NCI-H526 (cell line): ENCODE measurements at places on chromosomes 2 and 18.
A peak's percentile ranks its signal among the peaks of the same experiment; 100 is the strongest.

GRCh38 chr2:42049221-42050009 lies 1.6 kb downstream of the PKDCC start:
- no peak for DNase-seq

DNA sequence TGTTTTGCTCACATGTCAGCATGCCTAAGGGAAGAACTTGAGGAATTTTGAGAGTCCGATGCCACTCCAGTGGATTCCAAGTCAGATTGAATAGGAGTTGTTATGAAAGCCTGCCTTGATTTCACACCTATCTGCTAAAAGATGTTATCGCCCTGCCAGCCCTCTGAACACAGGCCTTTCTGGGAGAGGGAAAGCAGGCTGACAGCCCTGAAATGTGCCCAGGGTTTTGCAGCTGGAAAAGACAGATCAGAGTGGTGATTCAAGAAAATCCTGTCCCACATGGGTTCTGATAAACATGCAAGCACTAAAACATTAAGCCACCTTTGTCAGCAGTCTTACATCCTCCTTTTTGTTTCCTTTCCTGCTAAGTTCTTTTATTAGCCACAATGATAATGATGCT lies 1752.9 kb upstream of the CELF4 start:
- no peak for DNase-seq

DNA sequence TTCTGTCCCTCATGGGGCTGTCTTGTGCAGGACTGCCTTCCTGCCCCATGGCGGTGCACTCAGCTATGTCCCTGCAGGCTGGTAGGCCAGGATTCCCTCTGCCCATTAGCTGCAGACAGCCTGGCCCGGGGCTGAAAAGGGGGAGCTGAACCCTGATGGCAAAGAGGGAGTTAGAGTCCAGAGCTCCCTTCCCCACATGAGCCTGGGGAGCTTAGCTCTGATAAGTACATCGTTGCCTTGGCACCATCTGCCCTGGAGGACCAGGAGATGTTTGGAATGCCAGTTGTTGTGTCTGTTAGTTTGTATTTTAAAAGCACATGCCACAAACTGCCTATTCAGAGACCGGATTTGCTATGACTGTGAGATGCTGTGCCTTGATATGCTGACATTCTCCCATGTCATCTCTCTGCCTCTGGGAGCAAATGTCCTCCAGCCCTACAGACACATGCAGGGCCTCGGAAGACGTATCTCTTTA lies 65.1 kb upstream of the AFF3 start:
- no peak for DNase-seq

GRCh38 chr2:20446255-20446916 lies 488 bp upstream of the RHOB start:
- no peak for DNase-seq

DNA sequence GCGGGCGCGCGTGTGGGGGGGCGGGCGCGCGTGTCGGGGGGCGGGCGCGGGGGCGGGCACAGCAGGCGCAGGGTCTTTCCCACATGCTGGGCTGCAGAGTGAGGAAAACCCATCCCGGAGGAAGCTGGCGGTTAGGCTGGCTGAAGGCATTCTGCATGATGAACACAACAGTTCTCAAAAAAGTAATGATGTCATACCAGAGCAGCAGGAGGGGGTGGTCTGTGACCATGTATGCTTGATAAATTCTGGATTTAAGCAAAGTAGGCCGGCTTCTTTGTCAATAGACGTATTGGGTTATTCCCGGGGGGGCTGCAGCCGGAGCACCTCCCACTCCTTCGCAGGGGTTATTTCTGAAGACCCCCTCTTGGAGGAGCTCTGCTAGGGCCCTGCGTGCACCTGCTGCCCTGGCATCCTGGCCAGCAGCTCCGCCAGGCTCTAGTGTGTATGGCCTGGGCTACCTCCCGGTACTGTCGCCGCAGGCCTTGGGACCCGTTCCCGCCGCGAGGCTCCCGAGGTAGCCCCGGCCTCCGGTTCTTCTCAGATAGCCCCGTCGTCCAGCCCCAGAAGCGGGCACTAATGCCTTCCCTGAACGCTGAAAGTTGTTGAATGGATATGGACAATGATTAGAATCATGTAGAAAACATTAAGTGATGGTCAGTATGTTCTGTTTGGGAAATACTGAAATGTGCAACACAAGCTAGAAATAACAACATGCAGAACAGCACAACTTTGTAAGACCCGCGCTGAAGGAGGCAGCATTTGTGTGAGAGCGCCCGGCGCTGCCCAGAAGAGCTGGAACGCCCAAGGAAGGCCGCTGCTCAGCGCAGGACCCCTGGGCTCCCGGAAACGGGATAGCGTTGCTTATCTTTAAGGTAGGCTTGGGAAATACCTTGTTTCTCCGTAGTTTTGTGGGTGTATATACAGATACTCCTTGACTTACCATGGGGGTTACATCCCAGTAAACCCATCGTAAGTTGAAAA lies 101.4 kb upstream of the RAB6C start:
- peak; percentile 86 for DNase-seq

DNA sequence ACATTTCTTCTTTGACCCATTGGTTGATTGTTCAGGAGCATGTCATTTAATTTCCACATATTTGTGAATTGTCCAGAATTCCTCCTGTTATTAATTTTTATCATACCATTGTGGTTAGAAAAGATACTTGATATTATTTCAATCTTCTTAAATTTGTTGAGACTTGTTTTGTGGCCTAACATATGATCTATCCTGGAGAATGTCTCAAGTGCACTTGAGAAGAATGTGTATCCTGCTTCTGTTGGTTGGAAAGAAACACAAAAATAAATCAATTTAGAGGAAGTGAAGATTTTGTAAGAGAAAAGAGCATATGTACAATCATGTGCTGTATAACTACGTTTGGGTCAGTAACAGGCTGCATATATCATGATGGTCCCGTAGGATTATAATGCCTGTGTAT lies 118.6 kb upstream of the CDC42EP3 start:
- DNase-seq = no peak

- DNase-seq = peak; percentile 24
These were observed 508.4 kb upstream of the ZEB2 start for GRCh38 chr2:145028101-145028920.

DNA sequence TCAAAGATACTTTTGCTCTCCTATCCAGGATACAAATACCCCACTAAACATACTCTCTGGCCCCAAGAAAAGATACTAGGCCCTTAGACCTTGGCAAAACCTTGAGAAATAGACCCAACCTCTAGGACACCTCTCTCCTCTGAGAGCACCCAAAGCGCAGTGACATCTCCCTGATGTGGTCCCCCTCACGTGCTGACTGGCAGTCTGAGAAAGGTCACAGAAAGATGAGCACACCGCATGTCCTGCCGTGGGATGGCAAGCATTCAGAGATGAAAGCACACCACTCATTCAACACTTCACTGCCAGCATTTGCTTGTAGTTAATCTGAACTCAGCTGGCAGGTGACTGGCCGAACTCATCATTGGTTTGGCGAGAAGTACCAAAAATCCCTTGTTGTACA lies 6.1 kb upstream of the TBC1D8 start:
- DNase-seq = no peak

- no peak for DNase-seq
These were observed 322.2 kb upstream of the DDX18 start for GRCh38 chr2:117492209-117492851.

GRCh38 chr2:46002507-46002883 lies 294.7 kb upstream of the EPAS1 start:
- no peak for DNase-seq

GRCh38 chr2:227082286-227082685 lies 81.7 kb downstream of the COL4A4 start:
- no peak for DNase-seq

- no peak for DNase-seq
These were observed 23.4 kb upstream of the CYP1B1 start for GRCh38 chr2:38099099-38100028.

- no peak for DNase-seq
These were observed 915 bp downstream of the CUL3 start for GRCh38 chr2:224584111-224584784.
